NCI-H748 treated with DMSO at 0.1 percent for 48 hours (cell line): ENCODE measurements at places on chromosomes 2 and 18.

- DNase-seq: no peak
These were observed 3.5 kb downstream of the HEATR5B start for GRCh38 chr2:37080689-37081088.

GRCh38 chr2:10454505-10454904, 6.4 kb upstream of the ODC1 start:
- DNase-seq: no peak

GRCh38 chr2:233572468-233572867, 5.9 kb upstream of the USP40 start:
- DNase-seq: no peak

GRCh38 chr2:52289741-52290140, 1257.8 kb upstream of the NRXN1 start:
- no peak for DNase-seq

GRCh38 chr2:218146056-218146455, 20.2 kb downstream of the CXCR2 start:
- DNase-seq: no peak

DNA sequence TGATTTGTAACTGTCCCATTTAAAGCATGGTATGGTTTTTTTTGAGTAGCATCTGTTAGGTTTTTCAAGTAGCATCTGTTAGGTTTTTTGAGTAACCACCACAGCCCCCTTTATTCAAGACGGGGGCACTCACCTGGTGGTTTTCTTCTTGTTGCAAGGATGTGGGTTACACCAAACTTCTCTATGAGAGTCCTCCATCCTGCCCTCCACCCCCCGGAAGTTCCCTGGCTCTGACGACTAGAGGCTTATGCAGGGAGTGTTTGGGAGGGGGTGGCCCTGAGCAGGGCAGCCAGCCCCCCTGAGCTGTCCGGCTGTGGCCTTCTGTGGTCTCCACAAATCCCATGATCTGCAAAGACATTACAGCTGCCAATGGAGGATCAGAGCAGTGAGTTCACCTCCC, 39.3 kb downstream of the MTCL1 start:
- DNase-seq: no peak
